ENCODE measurements at places on chromosomes 12 and 14.
A peak's percentile ranks its signal among the peaks of the same experiment; 100 is the strongest.

DNA sequence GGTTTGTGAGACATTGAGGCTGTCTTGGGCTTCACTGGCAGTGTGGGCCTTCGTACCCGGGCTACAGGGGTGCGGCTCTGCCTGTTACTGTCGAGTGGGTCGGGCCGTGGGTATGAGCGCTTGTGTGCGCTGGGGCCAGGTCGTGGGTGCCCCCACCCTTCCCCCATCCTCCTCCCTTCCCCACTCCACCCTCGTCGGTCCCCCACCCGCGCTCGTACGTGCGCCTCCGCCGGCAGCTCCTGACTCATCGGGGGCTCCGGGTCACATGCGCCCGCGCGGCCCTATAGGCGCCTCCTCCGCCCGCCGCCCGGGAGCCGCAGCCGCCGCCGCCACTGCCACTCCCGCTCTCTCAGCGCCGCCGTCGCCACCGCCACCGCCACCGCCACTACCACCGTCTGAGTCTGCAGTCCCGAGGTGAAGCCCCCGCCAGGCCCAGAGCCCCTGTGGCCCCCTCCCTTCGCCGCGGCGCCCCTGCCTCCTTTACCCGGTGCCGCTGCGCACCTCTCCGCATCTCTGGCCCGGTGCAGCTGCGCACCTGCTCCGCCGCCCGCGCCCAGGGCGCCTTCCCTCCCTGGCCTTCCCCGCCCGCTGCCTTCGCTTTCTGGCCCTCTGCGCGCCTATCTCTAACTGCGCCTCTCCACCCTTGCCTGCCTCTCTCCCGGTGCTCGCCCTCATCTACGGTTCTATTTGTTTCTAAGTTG lies at the start of gene ENO2:
ENO2 (plus strand) TSS at position 335 of the 701 bp plus-strand sequence. CDS start 1,253 bp downstream, outside the sequence.
- DNase-seq: peak; percentile 89

- DNase-seq: no peak
These were observed 1234.6 kb downstream of the SLC16A7 start for GRCh38 chr12:60830381-60830780.

GRCh38 chr12:49019120-49019430 lies 499 bp upstream of the PRKAG1 start:
- no peak for DNase-seq

- DNase-seq: no peak
These were observed 243.7 kb upstream of the FAR2 start for GRCh38 chr12:28905220-28905955.

- no peak for DNase-seq
These were observed 1.5 kb downstream of the NRIP2 start for GRCh38 chr12:2833327-2833726.

- DNase-seq: peak; percentile 29
These were observed 1.2 kb downstream of the SRSF9 start for GRCh38 chr12:120468325-120468820.

GRCh38 chr14:51119411-51120051 lies 24.6 kb upstream of the TRIM9 start:
- no peak for DNase-seq

DNA sequence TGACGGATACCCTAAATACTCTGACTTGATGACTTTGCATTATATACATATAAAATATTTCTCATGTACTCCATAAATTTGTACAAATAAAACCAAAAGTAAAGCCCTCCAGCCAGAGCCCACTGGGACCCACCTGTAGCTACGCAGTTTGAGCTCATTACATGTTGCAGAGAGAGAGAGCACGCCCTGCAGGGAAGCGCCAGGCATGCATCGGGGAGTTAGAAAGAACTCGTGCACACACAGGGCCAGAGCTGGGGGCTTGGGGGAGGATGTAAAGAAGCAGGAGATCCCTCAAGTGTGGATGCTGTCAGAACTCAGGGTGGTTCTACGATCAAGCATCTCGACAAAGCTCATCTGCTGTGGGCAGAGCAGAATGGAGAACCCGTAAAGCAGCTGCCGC lies 178.5 kb upstream of the RTL1 start:
- no peak for DNase-seq

- no peak for DNase-seq
These were observed 24.5 kb downstream of the MMP17 start for GRCh38 chr12:131852551-131853299.

DNA sequence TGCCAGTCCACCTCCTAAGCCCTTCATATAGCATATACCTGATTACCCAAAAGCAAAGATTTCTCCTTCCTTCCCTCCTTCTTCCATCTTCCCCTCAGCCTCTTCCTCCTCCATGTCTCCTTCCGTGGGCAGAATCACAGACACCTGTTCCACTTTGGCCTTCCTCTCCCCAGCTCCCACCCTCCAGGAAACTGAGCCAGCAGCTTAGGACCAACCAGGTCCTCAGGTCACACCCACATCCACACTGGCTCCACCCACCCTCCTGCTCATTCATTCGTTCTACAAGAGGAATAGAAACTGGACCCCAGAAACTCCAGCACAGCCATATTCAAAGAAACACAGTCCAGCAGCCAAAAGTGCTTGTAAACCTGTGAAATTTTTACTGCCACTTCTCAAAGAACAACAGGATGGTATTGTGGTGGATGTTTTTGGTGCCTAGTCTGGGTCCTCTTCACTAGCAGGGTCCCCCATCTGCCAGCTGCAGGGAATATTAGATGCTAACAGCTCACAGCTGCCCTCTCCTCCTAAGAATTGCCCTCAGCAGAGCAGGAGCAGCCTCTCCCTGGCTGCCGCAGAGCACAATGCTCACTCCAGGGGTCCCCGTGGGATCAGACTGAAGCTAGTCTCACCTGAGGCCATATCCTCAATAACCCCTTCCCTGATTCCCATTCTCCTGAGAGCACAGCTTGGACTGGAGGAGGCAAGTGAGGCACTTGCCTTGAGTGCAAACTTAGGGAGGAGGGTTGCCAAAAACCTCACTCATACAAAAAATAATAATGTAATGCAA lies 18.4 kb downstream of the CMKLR1 start:
- DNase-seq: no peak

DNA sequence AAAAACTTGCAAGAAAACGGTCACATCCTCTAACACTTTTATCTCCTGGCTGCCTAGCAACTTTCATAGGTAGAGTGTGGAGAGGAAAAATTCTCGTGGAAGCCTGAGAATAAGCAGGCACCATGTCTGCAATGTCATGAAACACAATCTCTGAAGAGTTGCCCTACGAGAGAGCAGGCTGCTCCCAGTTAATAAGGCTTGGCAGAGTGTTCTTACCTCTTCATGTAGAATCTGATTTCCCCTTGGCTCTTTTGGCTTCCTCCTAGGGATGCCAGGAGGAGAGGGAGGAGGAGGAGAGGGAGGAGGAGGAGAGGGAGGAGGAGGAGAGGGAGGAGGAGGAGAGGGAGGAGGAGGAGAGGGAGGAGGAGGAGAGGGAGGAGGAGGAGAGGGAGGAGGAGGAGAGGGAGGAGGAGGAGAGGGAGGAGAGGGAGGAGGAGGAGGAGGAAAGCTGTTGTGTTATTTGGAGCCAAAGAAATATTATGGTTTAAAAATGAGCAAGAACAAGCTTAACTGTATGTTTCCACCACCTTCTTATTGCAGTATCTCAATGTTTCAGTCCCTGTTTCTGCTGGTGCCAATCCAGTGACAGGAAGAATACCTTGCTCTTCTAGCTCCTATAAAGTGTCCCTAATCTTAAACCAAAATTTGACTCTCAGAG lies 52.9 kb downstream of the EGLN3 start:
- no peak for DNase-seq

- DNase-seq: no peak
These were observed 60.1 kb upstream of the RESF1 start for GRCh38 chr12:31899109-31899508.

DNA sequence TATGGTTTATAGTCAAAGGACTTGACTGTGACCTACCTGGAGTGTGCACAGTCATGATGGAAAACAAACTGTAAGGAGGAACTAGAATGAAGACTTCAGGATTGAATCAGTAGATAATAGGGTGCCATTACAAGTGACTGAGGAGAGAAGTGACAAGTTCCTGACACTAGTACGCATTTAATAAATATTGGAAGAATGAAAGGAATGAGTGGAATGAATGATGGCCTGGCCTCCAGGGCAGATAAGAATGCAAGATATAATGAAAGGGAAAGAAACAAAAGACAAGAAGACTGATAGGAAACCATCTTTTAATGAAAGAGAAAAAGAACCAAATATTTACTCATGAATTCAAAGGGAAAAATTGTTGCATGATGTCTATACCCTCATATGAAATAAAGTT lies 44.7 kb upstream of the NEDD1 start:
- no peak for DNase-seq

GRCh38 chr12:6295094-6295811 lies 15.2 kb upstream of the PLEKHG6 start:
- DNase-seq: no peak

DNA sequence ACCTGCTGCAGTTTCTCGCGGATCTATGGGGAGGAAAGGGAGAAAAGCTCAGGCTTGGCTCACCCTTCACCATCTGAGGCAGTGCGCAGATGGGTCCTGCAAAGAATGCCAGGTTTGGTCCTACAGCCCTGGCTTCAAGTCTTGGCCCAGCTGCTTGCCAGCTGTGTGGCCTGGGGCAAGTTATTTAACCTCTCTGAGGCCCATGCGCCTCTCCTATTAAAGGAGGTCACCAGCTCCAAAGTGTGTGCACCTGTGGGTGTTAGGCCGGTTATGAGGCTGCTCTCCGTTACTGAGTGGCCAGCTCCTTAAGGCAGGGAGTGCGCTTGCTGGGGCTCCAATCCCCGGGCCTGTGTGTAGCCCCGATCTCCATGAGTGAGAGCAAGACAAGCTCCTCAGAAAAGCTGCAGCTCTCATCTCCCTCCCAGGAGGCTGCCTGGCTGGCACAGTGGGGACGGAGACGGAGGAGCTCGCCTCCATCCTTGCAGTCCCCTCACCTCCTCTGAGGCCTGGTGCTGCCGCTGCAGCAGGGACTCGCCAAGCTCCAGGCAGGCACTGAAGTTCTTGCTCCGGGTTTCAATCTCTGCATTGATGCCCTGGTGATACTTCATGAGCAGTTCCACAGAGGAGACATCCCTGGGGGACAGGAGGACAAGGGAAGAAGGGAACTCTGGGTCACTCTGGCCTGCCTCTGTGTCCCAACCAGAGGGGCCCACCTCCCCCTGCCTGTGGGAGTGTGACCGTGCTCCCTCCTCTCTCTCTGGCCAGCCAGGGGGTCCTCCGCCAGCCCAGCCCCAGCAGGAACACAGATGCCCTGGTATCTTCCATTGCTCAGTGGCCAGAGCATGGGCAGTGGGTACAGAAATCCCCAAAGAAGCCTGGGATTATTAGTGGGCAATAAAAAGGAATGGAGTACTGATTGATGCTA lies 65.1 kb downstream of the PLEKHG3 start:
- DNase-seq: no peak

GRCh38 chr12:109497675-109498074 lies 20.2 kb downstream of the UBE3B start:
- no peak for DNase-seq

GRCh38 chr12:2355604-2356003 lies 302.8 kb downstream of the CACNA1C start:
- no peak for DNase-seq

- no peak for DNase-seq
These were observed 6.5 kb downstream of the CLEC12B start for GRCh38 chr12:10016881-10017280.

- no peak for DNase-seq
These were observed 30.1 kb upstream of the CLEC14A start for GRCh38 chr14:38285962-38286361.

DNA sequence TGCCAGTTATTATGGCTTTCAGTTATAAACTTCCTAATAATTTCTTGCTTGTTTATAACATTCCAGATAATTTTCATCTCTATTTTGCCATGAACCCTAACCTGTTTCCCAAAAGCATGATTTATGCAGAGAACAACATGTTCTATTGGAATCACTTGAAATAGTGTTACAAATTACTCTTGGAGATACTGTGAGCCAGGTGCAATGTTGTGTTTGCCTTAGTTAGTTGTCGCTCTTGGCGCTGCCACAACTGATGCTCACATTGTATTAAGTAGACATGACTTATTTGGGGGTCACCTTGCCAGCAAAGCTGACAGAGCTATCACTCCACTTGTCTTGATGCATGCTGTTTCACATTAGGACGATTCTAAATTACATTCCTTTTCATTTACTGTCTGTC lies 49.4 kb downstream of the TSPAN8 start:
- DNase-seq: no peak

DNA sequence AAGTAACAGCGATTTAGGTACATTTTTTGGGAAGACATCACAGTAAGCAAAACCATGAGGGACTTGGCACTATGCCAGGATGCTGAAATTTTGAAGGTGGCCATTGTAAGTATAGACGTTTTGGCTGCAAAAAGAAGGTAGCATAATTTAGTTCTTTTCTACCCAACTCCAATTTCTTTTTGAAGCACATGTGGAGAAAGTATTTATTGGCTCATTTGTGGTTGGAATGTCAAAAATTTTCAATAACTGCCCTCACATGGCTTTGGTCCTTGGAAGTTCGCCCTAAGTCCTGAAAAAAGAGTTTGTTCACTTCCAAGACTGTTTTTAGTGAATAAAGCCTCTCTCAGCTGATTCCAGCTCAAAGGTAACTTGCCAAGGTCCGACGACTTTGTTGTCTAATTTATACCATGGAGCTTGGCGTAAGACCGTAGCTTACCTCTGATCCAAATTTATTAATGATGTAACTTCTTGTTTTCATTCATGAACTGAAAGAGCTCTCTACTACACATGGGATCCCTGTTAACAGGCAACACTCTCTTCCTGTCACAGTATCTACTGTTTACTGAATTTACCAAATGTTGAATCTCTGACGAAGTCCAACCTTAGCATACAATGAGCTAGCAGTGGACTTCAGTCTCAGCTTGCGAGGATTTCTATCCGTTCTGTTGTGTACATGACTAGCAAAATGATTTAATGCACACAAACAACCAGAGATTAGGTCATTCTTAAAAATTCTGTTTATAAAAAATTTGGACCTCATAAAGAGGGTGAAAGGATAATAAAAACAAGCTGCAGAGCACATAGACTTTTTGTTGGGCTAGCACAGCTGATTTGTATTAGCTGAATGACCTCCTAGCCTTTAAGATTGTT lies 49.0 kb downstream of the MSRB3 start:
- no peak for DNase-seq

- DNase-seq: no peak
These were observed 92.8 kb downstream of the SCN8A start for GRCh38 chr12:51683763-51684357.

- DNase-seq: no peak
These were observed 3.5 kb downstream of the ULK1 start for GRCh38 chr12:131897875-131898274.

GRCh38 chr12:111032591-111032919 lies 112.2 kb upstream of the MYL2 start:
- no peak for DNase-seq

- no peak for DNase-seq
These were observed 850.3 kb upstream of the FOXG1 start for GRCh38 chr14:27916326-27916725.
